Stomach (tissue), 19 donors: ENCODE measurements at places on chromosomes 11 and 22. TPM values are rescaled to one million over a fixed set of nuclear protein-coding genes. Genes with fewer than 3 reads are reported as not detected.

DNA sequence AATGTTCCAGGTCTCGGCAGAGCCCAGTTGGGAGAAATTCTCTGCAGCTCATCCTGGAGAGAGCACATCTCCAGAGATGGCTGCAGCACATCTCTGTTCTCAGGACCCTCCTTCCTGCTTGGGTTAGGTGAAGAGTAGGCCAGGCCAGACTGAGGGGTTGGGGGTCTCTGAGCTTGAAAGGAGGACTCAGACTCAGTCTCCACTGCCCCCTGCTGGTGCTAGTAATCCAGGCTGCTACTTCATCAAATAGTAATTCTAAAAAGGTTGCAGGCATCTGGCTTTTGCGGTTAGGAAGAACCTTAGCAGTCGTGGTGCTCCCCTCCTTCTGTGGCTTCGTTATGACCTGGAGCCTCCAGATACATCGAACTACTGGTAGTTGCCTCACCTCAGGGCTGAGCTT, 9.7 kb downstream of the TUB start:
- no peak for DNase-seq

- no peak for DNase-seq
Observed at GRCh38 chr11:61874853-61875252, 16.5 kb downstream of the FADS3 start.

DNA sequence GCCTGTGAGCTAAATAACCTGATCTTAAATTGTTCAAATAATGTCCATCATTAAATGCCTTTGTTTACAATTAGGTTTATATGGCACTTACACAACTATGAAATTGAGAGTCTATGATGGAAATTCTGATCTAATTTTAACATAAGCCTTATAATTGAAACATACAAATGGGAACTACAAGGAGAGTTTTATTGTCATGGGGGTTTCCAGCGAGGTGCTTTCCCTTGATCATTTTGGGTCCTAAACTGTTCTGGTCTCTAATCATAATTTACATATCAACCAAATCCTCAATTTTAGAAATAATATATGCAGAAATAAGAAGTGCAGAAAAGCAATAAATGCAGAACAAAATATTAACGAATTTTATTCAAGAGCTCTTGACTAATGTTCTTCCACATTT, 44.9 kb downstream of the RRAS2 start:
- DNase-seq: no peak

DNA sequence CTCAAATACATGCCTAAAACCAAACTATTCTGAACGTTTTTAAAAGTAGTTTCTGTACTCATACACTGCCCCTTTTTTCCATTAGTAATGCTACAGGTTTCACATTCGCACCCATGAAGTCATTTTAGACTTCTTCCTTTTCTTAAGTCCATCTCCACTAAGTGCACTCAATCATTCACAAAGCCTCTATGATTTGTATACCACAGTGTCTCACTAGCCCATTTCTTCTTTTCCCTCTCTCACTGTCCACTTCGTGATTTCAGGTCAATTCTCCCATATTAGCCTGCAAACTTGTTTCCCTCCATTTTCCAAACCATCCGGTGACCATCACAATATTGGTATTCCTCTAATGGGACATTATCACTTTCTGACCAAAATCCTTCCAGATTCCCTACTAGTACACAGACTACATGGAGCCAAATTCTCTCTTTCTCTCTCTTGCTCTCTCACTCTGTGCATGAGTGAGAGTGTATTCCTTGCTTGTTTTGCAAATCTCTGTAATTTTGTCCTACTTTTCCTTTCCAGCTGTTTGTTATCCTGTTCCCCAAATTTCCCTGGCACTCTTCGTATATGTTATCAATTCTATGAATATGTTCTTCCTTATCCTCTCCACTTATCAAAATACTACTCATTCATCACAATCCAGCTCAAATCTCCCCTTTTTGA, 3.4 kb upstream of the ZC3H12C start:
- no peak for DNase-seq

DNA sequence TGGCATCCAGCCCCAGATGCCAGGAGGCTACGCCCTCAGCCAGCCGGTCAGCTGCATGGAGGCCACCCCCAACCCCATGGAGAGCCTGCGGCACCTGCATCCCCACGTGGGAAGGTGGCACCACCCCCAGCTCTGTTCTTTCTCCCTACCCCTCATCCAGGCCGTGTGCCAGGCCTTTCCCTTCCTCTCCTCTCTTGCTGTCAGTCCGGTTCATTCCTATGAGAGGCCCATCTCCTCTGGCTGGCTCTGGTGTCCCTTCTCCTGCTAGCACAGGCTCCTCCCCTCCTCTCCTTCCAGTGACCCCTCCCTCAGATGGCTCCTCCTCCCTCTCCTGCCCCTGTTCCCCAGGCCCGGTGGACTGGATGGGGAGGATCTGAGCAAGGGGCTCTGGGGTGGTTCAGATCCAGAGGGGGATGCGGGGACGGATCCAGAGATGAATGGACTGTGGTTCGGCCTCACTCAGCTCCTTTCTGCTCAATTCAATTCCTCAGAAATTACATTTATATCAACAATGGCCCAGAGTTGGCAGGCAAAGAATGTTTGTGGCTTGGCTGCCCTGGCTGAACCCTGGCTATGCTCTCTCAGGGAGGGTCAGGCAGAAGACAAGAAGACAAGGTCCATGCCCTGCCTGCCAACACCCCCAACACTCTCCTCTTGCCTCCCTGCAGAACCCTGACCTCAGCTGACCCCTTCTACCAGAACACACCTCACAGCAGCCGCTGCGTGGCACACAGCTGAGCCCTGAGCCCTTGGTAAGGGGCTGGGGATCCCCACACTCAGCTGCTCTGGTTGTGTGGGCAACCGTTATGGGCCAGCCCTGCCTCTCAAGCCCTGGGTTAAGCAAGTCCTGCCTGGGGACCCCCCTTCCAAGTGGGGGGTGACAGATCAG, 18.5 kb upstream of the LRRC10B start:
- peak; percentile 73 for DNase-seq

GRCh38 chr11:16468735-16469453, 112.5 kb upstream of the SOX6 start:
- no peak for DNase-seq

GRCh38 chr11:68904248-68904847, 657 bp downstream of the IGHMBP2 start:
- DNase-seq: peak; percentile 60

GRCh38 chr11:107898270-107898669, 30.0 kb upstream of the RAB39A start:
- no peak for DNase-seq

DNA sequence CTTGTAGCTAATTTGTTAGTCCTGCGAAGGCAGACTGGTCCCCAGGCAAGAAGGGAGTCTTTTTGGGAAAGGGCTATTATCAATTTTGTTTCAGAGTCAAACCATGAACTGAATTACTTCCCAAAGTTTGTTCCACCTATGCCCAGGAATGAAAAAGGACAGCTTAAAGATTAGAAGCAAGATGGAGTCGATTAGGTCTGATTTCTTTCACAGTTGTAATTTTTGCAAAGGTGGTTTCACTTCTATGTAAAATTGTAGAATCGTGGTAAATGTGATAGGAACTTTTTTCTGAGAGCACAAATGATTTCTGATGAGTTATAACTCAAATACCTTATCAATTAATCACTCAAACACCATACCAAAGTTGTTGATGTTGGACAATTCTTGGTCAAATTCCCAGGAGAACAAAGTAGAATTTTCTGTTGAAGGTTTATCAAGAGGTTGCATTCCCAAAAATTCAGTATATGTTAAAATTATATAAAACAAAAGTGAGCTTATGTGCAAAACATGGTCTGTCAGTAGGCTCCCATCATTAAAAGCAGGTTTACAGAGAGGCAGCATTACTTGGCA, 2.9 kb upstream of the CTSC start:
- no peak for DNase-seq

DNA sequence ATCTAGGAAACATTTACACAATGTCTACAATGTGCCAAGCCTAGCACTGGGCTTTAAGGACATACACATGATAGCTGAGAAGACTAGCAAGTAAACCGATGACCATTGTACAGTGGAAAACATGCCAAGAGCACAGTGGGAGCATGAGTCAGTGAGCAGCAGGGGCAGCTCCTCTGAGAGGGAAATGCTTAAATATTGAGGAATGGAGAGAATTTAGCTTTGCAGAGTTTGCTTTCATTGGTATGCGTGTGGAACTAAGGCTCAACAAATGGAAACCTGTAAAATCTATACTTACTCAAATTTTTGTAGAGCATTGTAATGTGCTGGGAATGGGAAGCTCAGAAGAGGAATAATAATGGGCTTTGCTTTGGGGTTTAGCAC, 282.3 kb downstream of the ST3GAL4 start:
- DNase-seq: peak; percentile 16

DNA sequence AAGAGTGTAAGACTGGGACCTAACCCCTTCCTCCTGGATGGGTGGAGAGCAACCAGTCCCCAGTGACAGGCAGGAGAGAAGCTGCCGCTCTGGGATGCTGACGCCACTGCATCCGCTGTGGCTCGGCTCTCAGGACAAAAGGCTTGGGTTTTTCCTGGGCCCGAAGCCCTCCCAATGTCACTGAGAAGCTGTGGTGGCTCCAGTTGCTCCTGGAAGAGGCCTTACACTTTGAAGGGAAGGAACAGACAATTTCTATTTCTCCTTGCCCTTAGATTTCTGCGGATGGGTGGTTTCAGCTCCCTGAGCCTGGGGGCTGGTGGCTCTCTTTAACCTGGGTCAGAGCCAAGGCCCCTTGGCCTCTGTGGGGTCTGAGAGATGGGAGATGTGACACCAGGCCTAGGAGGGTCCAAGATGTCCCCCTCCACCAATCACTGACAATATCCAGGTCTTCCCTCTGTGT, 21.4 kb downstream of the TPBGL start:
- DNase-seq: peak; percentile 10

DNA sequence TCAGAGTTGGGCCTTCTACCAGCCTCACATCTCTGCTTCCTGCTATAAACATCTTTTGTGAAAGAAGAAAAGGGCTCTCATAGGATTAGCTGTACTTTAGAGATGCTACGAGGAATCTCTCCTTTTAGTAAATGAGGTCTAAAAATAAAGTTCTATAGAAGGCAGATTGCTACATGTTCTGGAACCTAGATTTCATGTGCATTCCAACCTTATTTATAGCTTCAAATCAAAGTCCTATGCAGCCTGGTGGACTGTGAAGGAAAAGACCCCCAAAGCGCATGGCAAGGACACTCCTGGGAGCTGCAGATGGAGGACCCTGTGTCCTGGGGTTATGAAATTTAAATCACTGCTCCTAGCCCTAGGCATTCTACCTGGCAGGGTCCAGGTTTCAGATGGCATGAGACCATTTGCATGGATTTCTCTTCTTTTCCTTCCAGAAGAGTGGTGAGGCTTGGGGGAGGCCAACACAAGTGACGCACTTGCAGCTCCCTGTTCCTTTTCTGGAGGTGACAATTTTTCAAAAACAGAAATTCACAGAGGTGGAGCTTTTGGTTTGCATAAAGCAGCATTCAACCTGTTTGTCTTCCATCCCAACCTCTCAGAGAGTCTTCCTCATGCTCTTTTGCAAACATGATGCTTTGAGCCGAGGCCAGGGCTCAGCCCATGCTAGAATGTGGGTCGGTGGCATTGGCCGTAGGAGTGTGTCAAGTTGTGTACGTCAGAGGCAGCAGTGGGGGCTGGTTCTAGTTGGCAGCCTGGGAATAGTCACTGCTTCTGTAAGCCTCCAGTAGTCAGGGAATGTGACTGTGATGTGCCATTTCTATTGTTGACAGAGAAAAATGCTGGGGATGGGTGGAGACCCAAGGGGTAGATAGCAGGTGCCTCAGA, 6.3 kb downstream of the CRY2 start:
- DNase-seq: no peak

- DNase-seq: no peak
Observed at GRCh38 chr11:116366980-116367645, 405.7 kb downstream of the BUD13 start.

- no peak for DNase-seq
Observed at GRCh38 chr11:3204141-3205015, 14.2 kb downstream of the MRGPRG start.

DNA sequence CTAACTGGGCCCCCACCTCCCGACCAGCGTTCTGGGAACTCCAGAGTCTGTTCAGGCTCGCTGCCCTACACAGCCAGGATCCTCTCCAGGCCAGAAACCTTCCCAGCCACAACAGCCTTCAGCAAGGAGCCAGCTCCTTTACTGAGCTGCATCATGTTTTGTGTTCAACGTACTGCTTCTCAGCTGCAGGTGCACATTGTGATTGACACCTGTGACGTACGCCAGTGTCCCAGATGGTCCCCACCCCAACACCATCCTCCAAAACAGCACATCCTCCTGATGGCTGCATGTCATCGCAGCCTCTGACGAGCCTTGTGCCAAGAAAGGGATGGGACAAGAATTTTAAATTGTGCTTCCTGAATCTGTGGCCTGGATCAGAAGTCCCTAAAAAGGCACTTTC, 117.5 kb downstream of the SPATA19 start:
- DNase-seq: no peak

DNA sequence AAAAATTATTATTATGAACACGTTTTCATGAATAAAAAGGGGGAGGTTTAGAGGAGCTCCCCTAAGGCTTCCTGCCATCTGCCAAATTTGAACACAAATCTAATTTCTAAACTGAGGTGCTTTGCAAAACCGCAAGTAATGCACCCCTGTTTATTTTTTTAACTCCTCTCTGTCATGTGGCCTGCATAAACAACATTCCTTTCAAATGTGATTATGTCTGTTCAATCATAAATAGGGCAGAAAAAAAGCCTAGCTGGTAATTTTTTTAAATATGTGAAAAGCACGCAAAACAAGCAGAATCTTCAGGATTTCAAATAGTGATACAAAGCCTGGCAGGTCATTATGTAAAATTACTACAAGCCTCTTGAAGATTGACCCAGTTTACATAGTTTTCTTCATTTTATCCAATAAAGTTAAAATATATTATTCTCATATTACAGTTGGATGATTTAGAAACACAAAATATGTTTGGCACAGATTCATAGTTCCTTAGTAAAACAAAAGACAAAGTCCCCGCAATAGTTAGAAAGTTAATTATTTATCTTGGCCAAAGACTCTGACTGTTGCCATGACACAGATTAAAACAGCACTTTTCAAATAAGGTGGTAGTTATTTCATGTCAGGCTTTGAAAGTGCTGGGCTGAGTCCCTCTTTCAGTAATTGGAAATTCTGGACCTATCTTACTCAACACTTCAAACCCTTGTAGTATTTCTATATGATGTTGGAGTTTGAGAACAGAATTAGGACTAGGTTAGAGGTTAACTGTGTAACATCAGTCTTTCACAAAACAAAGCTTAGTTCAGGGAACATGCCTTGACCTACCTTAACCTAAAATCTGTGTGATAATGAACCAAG, 200.3 kb upstream of the MPPED2 start:
- peak; percentile 32 for DNase-seq

- no peak for DNase-seq
Observed at GRCh38 chr11:128579798-128580504, 7.4 kb downstream of the ETS1 start.

DNA sequence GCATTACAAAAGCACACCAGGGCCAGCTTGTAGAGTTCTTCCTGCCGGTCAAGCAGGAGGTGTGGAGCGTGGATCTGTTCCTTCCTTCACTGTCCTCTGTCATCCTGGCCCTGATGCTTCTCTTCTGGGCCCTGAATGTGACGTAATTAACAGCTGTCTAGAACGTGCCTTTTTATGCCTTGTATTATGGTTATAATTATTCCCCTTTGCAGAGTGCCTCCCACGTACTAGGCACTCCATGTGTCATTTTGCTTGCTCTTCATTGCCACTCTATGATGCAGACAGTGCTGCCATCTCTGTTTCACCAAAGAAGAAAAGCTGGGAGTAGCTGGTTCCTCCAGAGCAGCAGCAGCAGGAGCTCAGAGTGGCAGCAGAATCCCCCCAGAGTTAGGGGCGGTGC, 132.1 kb upstream of the TTC12 start:
- DNase-seq: no peak

BTG4 gene
- polyA plus RNA-seq: not detected

TRPM5 gene
- polyA plus RNA-seq: 0.31 TPM

CSNK2A3 gene
- polyA plus RNA-seq: 1.2 TPM

PATL1 gene
- polyA plus RNA-seq: 15.9 TPM

MMP11 gene
- polyA plus RNA-seq: 2.0 TPM

GGT5 gene
- 17.0 TPM for polyA plus RNA-seq

CAPN5 gene
- polyA plus RNA-seq: 53.0 TPM
